Ovary (tissue), 10 donors: ENCODE measurements at places on chromosomes 3 and 15.

GRCh38 chr3:53104762-53105161, 25.5 kb downstream of the RFT1 start:
- DNase-seq, result no peak

GRCh38 chr15:77759896-77760592, 127.3 kb upstream of the LINGO1 start:
- DNase-seq, result no peak

GRCh38 chr3:58202917-58203360, 7.8 kb downstream of the DNASE1L3 start:
- DNase-seq, result no peak

- no peak for DNase-seq
Measured at GRCh38 chr3:109869586-109869985, 532.2 kb upstream of the DPPA4 start.

DNA sequence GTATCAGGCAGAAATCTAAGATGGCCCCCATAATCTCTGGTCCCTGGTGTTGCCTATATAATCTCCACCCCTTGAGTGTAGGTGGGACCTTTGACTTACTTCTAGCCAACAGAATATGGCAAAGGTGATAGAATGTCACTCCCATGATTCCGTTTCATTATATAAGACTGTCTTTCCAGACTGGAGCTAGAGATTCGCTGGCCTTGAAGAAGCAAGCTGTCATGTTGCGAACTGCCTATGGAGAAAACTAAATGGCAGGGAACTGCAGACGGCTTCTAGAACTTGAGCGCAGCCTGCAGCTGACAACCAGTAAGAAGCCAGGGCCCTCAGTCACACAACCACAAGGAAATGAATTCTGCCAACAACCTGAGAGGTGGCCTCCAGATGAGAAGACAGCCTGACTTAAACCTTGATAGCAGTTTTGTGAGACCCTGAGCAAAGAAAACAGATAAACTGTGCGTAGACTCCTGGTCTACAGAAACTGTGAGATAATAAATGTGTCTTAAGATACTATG, 2.2 kb upstream of the KPNA1 start:
- DNase-seq, result no peak

GRCh38 chr3:10392244-10392643, 71.3 kb upstream of the SEC13 start:
- DNase-seq, result no peak

DNA sequence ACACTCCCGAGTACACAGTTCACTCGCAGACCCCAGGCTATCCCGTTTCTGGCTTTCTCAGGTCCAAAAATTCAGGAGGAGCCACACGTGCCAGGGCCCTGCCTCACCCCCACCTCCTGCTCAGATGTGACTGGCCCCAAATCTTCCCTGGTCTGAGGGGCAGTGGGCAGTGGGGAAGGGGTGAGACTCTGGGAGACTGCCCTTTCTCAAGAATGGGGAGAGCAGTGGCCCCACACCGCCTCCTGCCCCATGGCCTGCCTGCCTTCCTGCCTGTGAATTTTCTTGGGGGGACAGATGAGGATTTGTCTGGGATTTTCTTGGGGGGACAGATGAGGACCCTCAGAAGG, 174.6 kb downstream of the MEGF11 start:
- DNase-seq, result no peak

- DNase-seq, result no peak
Measured at GRCh38 chr3:15089201-15089600, 9.7 kb downstream of the RBSN start.

GRCh38 chr3:47024932-47025331, 45.5 kb downstream of the NBEAL2 start:
- no peak for DNase-seq

DNA sequence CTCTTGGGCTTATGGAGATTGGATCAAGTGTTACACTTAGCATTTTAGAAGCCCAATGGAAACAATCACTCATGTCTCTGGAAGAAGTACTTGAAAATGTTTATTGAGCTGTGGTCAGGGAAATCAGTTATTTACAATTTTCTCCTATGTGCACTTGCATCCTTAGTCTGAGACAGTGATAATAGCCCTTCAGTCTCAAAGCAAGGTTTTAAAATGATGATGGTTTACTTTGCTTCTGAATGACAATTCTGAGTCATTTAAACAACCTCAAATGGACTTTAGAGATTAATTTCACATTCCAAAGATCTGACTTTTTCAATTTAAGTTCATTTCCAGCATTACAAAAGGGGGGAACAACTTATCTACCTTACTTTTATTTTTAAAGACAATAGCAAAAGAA, 20.1 kb downstream of the TIPARP start:
- no peak for DNase-seq

DNA sequence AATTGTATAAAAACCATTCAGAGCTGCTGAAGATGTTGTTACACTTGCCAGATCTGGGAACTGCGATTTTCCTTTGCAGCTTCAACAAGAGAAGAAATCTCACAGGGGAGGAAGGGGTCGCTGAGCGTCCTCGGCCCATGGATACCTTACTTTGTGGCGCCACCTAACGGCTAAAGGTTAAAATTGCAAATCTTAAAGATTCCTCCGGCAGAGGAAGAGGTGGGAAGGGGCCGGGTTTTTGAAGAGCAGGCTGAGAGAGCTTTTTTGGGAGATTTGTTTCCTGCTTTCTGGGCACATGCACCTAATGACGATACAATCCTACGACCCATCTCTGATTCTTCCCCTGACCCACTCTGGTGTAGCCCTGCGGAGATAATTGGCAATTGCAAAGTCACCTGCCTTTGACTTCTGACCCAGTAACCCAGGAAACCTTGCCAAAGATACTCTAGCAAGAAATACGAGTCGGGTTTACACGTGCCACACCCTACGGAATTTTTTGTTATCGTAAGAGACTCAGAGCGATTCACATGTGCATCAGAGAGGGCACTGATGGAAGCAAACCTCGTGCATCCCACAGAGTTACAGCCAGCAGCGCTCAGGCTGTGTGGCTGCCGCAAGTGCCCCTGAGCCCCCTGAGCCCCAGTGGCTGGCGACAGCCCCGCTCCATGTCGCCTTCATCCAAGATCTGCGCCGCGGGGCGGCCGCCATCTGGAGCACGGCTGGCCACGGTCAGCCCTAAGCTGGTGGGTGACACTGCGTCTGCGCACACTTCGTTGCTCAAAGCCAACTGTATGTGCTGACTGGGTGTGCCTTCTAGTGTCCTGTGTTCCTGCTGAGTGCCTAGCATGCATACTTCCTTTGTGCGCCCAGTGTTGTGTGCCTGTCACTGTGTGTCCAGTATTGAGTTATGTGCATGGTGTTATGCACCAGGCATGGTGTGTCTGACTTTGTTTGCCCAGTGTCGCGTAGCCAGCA, 55.2 kb upstream of the CHRNA7 start:
- no peak for DNase-seq

GRCh38 chr3:147616998-147617619, 207.9 kb downstream of the ZIC1 start:
- DNase-seq, result no peak

GRCh38 chr15:67862750-67863441, 23.1 kb upstream of the RNU6-1 start:
- no peak for DNase-seq

DNA sequence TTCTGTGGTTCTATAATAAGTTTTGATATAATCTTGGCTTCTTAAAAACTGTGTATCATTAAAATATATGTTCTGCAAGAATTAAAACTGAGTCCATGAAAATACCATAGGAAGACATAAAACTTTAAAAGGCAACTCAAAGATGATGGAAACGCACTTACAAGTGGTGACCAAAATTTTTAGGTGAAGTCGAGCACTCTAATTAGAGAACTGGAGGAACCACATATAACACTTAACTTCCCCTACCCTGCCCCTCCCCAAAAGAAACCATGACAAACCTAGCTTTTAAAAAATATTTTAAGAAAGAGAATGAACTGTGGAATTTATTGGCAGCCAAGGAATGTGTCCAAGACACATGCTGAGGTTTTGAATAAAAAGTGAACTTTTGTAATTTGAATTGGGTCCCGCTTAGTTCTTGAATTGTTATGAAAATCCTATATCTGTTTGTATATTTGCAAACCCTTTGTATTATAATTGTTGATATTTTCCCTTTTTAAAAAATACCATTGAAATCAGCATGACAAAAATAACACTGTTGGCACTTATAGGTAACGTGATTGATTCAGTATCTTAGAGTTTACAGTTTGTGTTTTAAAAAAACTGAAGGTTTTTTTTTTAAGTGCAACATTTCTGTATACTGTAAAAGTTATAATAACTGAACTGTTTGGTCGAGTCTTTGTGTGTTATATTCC, 7.7 kb downstream of the NR2F2 start:
- DNase-seq, result no peak

DNA sequence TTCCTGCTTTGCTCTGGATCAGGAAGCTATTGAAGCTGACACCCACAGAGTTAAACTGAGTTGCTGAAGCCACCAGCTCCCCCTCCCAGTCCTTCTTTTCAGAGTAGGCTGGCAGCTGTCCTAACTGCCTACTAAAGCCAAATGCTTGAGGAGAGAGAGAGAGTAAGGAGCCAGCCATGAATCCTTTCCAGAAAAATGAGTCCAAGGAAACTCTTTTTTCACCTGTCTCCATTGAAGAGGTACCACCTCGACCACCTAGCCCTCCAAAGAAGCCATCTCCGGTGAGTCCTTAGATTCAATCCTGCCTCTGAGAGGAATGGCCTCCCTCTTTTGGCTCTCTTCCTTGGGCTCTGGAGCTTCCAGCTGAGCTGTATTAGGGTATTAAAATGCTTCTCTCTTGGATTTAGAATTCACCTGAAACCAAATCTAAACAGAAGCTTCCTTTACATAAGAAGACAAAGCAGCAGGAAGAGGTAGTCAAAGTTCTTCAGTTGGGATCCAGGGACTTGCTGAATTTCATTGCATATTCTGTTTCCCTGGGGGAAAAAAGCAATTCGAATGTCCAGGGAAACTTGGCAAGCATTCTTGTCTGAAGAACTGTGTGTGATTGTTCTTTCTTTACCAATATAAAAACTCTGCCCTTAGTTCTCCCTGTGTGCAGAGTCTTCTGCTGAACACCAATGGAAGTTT, at the start of gene SLC15A2:
TSS of gene SLC15A2 (plus strand) at position 101 of the 690 bp plus-strand sequence. CDS start at position 177, 76 bp downstream.
- DNase-seq, result no peak

DNA sequence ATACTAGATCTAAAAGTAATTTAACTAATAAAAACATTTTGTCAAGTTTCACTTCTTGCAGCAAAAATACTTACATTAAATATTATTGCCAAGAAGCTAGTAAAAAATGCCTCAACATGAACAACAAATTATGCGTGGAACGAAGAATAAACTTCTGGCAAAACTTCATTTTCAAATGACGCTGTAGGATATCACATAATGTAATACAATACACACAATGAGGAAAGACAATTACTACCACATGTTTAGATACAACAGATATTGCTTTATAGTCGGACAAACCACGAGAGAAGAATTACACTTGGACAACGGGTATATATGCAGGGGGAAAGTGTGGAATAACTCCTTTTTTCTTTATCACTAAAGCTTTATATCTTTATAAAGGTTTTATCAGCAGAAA, 21.6 kb downstream of the P3H2 start:
- no peak for DNase-seq

- DNase-seq, result no peak
Measured at GRCh38 chr15:29337156-29337959, 67.7 kb upstream of the NSMCE3 start.

- DNase-seq, result peak; percentile 74
Measured at GRCh38 chr3:39154280-39155021, 1.1 kb upstream of the CSRNP1 start.

DNA sequence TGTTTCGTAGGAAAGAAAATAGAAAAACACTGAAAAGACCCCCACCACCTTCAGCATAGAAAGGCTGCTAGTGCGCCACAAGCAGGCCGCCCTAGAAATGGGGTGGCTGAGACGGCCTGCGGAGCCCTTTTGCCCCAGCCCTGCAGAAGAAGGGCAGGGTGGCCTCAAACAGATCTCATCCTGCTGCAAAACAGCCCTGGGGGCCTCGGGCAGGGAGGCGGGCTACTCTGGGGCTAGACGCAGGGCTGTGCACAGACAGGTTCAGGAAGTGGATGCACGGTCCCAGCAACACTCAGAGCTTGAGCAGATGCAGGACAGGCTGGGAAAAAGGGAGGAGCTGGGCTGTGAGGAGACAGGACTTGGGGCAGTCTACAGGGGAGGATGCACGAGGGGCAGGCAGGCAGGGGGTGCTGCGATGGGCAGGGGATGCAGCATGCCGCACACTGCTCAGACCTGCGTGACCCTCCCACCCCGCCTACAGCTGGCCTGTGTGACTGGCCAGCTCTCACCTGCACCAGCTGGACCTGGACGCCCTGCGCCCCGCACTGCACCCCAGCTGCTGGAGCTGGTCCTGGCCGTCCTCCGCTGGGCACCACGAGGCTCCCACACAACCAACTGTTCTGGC, 34.3 kb downstream of the ZXDC start:
- DNase-seq, result no peak

- no peak for DNase-seq
Measured at GRCh38 chr3:188383748-188384147, 229.8 kb downstream of the LPP start.

- DNase-seq, result no peak
Measured at GRCh38 chr15:34271493-34271892, 46.7 kb downstream of the EMC4 start.

GRCh38 chr3:48899273-48899672, 591 bp upstream of the SLC25A20 start:
- no peak for DNase-seq

DNA sequence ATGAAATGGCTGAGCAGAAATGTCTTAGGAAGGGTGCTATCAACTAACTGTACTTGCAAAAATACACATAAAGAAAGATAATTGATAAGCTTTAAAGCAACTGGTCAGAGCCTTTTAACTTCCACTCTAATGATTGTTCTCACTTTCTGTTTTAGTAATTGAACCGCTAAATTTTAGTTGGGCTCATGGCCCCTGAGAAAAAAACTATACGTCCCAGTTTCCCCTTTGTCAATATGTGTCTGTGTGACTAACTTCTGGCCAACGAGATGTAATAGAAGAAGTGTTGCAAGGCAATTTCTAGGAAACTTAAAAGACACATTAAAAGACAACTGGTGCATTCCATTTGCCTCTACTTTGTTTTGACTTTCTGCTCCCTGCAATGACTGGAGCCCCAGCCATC, 223.9 kb downstream of the NR1D2 start:
- DNase-seq, result no peak

GRCh38 chr3:23590424-23591273, 215.1 kb upstream of the UBE2E1 start:
- DNase-seq, result no peak

GRCh38 chr3:100537646-100538338, 45.4 kb downstream of the TMEM45A start:
- no peak for DNase-seq

GRCh38 chr3:71857956-71858355, 73.0 kb upstream of the PROK2 start:
- no peak for DNase-seq

GRCh38 chr15:63836579-63836978, 2.8 kb upstream of the HERC1 start:
- no peak for DNase-seq

- DNase-seq, result no peak
Measured at GRCh38 chr15:89845305-89845893, 30.7 kb upstream of the ANPEP start.

- no peak for DNase-seq
Measured at GRCh38 chr3:126201168-126201567, 20.8 kb upstream of the ALDH1L1 start.

- DNase-seq, result no peak
Measured at GRCh38 chr15:72445426-72445825, 28.7 kb upstream of the ARIH1 start.

GRCh38 chr3:100420885-100421284, 19.5 kb downstream of the LNP1 start:
- DNase-seq, result no peak

GRCh38 chr3:195001961-195002861, 268.7 kb downstream of the XXYLT1 start:
- DNase-seq, result peak; percentile 51
